ENCODE measurements at places on chromosomes 3 and 15.

DNA sequence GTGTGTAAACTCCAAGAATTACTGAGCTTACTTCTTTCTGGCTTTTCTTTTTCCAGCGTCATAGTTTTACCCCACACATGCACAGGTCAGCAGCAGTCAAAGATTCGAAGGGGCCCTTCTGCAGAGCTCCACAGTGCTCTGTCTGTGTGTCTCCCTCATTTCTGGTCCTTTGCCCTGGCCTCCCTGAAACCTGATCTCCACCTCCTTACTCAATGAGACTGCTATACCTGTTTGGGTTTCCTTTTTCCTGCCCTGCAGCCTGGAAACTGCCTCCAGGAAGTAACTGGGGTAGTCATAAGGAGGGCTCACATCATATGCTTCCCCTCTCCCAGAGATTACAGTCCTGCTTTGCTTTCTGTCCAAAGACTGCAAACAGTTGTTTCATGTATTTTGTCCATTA lies 82.8 kb upstream of the TNIK start:
- DNase-seq = no peak

GRCh38 chr3:123432832-123433523 lies 15.9 kb downstream of the ADCY5 start:
- no peak for DNase-seq

DNA sequence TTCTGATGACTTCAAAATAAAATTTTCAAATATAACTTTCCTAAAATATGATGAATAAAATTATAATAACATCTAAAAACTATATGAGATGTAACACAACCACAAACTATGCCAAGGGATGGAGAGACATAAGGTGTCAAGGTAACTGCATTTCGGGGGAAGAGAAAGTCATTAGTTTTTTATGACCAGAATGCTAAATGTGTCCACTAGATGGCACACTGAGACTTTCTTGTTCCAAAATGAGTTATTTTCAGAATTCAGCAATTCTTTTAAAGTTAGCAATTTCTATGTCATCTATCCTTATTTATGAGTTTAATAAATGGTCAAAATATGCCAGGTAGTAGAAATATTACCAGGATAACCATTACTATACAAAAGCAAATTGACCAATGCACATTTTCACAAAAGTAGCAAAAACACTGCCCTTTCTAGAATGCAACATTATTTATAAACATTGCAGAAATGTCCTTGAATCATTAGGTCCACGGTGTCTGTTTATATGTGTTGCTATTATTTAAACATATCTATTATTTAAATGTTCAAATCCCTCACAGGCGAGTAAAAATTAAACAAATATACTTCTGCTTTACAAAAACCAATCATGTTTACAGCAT lies 374.2 kb downstream of the PLCL2 start:
- no peak for DNase-seq

DNA sequence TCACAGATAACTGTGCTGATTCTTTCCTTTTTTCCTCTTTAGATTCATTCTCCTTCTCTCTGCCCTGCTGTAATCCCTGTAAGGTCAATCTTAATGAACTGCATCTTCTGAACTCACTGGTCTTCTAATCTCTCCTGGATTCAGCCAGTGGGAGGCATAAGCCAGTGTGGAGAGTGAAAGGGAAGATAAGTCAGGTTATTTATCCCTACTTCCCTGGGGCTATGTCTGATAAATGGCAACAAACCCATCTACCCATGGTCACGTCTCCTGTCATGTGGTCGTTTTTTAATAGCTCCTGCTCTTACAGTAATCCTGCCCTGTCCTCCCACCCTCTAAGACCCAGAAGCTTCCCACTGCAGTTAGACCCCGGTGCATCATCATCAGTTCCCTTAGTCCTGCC lies 199.6 kb upstream of the NAALADL2 start:
- no peak for DNase-seq

DNA sequence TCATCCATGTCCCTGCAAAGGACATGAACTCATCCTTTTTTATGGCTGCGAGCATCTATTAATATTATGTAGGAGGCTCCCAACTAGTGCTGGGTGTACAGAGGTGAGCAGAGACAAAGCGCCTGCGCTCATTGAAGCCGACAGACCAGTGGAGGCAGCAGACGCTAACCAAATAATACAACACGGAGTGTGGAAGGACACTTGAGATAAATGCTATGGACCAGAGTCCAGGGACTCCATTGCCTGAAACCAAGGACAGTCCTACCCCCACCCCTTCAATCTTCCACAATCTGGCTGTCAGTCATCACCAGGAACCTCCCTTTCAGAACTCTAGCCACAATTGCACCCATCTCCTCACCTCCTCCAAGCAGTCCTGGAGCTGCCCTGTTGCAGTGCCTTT lies 41.5 kb downstream of the KLHL6 start:
- no peak for DNase-seq

- no peak for DNase-seq
Observed at GRCh38 chr3:48945891-48946549, 27.4 kb downstream of the ARIH2 start.

GRCh38 chr15:75925440-75925839 lies 21.8 kb downstream of the FBXO22 start:
- DNase-seq = no peak

GRCh38 chr3:105343991-105344390 lies 22.7 kb upstream of the ALCAM start:
- DNase-seq = no peak

Measured in SW 1271 (cell line).